Tibial nerve (tissue), 4 donors: ENCODE measurements at places on chromosomes 5 and 9. TPM values are rescaled to one million over a fixed set of nuclear protein-coding genes. Genes with fewer than 3 reads are reported as not detected.

- no peaks in the 10 kb centered on the region for H3K27me3 ChIP-seq
- H3K27ac ChIP-seq: no peak overlapping the region
- peaks cover 10% of the 10 kb centered on the region for H3K4me1 ChIP-seq
- no peak for DNase-seq
- no peak overlapping the region for H3K4me3 ChIP-seq
- H3K36me3 ChIP-seq: no peaks in the 10 kb centered on the region
Observed at GRCh38 chr5:172935096-172935495, 24.1 kb upstream of the RPL26L1 start.

DNA sequence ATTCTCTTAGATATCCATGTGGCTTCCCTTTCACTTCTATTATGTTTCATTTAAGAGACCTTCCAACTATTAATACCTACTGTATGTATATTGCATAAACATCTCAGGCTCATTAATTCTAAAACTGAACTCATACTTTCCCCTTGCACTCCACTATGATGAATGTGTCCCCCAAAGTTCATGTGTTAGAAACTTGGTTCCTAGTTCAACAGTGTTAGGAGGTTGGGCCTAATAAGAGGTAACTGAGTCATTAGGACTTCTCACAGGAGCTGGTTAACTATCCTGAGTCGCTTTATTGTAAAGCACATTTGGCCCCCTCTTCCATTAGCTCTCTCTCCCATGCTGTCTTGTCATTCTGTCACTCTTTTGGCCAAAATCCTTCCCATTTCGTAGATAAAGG, 22.0 kb downstream of the ANKHD1 start:
- no peak for DNase-seq
- H3K4me3 ChIP-seq: no peak overlapping the region
- no peaks in the 10 kb centered on the region for H3K27me3 ChIP-seq
- H3K27ac ChIP-seq: no peak overlapping the region

DNA sequence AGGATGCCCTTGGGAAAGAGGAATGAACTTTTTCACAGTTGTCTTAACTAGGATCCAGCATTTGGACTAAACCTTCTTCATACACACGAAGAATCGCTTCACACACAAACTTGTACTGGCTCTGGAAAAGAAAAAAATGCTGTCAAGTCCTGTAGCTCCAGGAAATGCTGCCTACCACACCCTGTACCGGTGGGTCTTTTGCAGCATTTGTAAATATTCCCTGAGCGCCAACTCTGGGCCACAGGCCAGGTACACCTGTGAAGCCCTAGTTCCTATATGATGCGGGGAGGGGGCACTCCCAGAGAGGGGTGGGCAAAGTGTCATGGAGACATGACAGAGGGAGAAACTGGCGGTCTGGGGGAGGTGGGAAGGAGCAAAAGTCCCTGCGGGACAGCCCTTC, 58.7 kb upstream of the EPB41L4B start:
- H3K4me1 ChIP-seq: no peaks in the 10 kb centered on the region
- H3K27ac ChIP-seq: no peak overlapping the region
- no peaks in the 10 kb centered on the region for H3K36me3 ChIP-seq
- DNase-seq: no peak

DNA sequence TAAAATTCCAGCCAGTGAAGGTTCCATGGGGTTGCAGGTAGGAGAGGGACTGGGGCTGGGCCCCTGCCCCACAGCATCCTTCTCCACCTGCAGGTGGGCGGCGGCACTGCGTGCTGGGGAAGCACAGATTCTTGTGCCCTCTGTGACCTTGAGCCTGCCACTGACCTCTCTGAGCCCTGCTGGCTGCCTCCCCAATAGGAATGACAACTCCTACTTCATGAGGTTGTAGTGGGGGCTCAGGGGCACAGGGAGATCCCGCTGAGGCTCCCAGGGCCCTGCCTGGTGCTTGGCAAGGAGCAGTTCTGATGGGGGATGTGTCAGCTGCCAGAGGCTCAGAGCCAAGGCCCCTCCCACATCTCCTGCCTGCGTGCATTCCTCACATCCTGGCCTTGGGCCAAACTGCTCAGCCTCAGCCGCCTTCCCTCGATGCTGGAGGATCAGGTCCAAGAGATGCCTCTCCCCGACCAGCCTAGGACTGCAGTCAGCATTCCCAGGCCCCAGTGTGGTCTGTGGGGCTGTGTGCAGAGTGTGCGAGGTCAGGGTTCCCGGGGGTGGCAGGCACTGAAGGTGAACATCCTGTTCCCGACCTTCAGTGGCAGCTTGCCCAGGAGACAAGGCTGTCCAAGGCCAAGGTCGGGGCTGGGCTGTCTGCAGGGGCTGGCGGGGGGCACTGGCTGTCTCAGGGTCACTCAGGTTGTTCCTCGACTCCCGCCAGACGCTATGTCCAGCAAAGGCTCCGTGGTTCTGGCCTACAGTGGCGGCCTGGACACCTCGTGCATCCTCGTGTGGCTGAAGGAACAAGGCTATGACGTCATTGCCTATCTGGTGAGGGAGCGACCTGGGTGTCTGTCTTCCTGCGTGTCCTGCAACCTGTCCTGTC, 7.0 kb downstream of the ASS1 start:
- no peaks in the 10 kb centered on the region for H3K27me3 ChIP-seq
- no peaks in the 10 kb centered on the region for H3K36me3 ChIP-seq
- peak; percentile 69 for DNase-seq
- H3K4me3 ChIP-seq: no peak overlapping the region
- peak overlapping the region; percentile 81 for H3K27ac ChIP-seq

DNA sequence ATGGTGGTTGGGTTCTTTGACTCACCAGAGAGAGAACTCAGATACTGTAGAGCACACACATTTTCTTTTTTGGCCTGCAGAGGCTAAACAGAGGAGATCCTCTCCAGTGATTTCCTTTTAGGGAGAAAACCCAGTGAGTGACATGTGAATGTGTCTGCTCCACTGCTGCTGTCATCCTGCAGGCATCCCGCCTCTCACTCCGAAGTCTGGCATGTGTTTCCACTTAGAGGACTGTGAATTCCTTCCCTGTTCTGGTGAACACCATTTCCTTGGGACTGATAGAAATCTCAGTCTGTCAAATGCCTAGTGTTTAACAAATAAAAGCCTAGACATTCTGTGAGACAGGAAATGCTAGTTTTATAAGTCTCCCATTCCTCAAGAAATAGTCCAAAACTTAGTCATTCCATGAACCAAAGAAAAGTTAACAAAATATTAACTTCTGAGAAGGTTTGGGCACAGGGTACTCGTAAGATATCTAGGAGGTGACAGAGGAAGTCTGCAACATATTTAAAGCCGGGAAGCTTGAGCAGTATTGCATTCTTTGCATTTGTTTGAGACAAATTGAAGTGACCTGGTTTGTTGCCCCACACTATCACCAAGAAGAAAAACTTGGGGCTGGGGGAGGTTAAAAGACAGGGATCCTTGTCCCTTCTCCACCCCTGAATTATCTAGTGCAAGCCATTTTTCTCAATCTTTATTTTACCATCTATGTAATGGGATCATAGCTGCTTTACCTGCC, 74.9 kb upstream of the NIPAL4 start:
- no peak overlapping the region for H3K4me3 ChIP-seq
- peaks cover 25% of the 10 kb centered on the region for H3K4me1 ChIP-seq
- no peaks in the 10 kb centered on the region for H3K27me3 ChIP-seq
- peaks cover 20% of the 10 kb centered on the region for H3K36me3 ChIP-seq

GRCh38 chr9:127168756-127169574, 46.5 kb upstream of the ANGPTL2 start:
- H3K4me1 ChIP-seq: no peaks in the 10 kb centered on the region
- no peaks in the 10 kb centered on the region for H3K27me3 ChIP-seq
- no peak overlapping the region for H3K4me3 ChIP-seq
- H3K36me3 ChIP-seq: no peaks in the 10 kb centered on the region
- DNase-seq: no peak

GRCh38 chr5:143119291-143119769, 284.2 kb downstream of the NR3C1 start:
- no peak overlapping the region for H3K4me3 ChIP-seq
- no peaks in the 10 kb centered on the region for H3K36me3 ChIP-seq
- no peak overlapping the region for H3K27ac ChIP-seq
- no peaks in the 10 kb centered on the region for H3K27me3 ChIP-seq
- no peaks in the 10 kb centered on the region for H3K4me1 ChIP-seq

GRCh38 chr9:98596486-98596885, 112.2 kb downstream of the GABBR2 start:
- no peak for DNase-seq
- no peak overlapping the region for H3K4me3 ChIP-seq
- no peaks in the 10 kb centered on the region for H3K4me1 ChIP-seq
- H3K36me3 ChIP-seq: no peaks in the 10 kb centered on the region
- no peak overlapping the region for H3K27ac ChIP-seq
- H3K27me3 ChIP-seq: no peaks in the 10 kb centered on the region

DNA sequence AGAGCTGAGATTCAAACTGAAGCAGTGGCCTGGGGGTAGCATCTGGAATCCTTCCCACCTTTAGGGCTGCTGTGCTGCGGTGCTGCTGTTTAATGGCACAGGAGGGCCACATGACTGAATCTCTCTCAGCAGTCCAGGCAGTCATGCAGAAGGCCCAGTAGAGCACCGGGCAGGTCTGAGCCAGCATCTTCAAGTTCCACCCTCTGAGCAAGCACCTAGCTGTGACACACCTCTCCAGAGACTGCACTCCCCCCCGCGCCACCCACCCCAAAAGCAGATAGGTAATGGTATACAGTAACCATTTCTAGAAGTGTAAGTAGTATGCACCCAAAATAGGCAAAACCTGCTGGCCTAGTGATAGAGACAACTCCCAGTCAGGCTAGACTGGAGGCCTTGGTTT, 8.2 kb downstream of the IL4 start:
- peaks cover 7% of the 10 kb centered on the region for H3K4me1 ChIP-seq
- H3K27me3 ChIP-seq: no peaks in the 10 kb centered on the region
- no peak overlapping the region for H3K4me3 ChIP-seq
- H3K27ac ChIP-seq: no peak overlapping the region
- no peak for DNase-seq

DNA sequence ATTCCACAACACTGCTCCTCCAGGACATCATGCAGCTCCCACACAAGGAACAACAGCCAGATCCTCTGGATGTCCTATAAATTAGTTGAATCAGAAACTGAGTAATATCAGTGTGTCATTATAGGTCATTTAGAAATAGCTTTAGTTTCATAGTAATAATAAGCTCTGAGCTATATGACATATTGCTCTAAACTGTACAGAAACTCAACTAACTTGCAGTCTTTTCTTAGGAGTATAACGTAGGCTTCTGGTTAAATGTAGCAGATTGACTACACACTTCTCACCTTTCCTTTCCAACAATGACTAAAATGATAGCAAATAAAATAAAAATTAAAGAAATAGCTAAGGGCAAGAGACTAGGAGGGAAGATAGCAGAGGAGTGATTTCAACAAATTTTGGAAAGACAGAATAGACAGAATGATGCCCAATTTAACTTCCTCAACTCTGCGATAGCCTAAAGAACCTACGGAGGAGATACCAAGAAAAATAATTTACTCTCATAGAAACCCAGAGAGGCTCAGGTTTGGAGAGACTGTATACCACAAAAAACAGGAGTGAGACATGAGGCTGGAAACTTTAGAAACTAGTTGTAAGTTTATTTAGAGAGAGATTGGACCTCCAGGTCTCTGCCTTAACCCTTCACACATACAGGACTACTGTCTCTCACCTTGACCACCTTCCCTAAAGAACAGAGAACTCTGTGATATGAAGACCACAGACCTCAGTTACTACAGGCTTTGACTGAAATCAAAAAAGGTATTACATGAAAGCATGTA, 193.7 kb downstream of the TSSK1B start:
- H3K4me3 ChIP-seq: no peak overlapping the region
- H3K36me3 ChIP-seq: no peaks in the 10 kb centered on the region
- no peak overlapping the region for H3K27ac ChIP-seq
- no peaks in the 10 kb centered on the region for H3K4me1 ChIP-seq
- DNase-seq: no peak

DNA sequence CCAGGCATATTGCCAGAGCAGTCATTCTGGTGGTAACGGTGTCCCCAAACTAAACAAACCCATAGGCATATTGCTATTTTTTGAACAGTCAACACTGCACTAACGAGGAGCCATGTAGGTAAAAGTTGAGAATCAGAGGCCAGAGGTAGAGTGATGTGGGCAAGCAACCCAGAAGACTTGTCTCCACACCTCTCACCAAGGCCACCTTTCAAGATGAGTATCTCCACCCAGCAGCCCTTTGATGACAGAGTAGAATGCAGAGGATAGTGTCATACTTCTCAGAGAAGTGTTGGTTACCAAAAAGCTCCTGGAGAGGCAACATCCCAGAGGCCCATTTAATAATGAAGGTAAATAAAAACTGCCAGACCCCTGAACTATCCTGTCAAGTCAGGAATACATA, 63.9 kb downstream of the FCHO2 start:
- no peak overlapping the region for H3K4me3 ChIP-seq
- no peak overlapping the region for H3K27ac ChIP-seq
- no peaks in the 10 kb centered on the region for H3K4me1 ChIP-seq
- DNase-seq: no peak
- H3K36me3 ChIP-seq: no peaks in the 10 kb centered on the region

DNA sequence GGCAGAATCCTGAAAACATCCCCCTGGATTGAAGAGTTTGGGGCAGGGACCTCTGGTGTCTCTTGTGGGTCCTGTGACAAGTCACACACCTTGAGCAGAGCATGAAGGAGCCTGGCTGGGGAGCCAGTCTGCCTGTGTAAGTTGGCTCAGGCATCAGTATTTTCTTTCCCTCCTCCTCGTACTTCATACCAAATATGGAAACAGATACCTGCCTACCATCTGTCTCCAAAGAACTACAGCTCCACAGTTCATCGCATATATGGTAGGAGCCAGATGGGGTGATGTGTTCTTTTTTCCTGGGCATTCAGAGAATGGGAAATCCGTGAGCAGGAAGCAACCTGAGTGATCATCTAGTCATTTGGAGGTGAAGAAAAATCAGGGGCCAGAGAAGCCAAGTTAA, 177.3 kb upstream of the RAD23B start:
- no peak overlapping the region for H3K4me3 ChIP-seq
- no peaks in the 10 kb centered on the region for H3K4me1 ChIP-seq
- no peak for DNase-seq

DNA sequence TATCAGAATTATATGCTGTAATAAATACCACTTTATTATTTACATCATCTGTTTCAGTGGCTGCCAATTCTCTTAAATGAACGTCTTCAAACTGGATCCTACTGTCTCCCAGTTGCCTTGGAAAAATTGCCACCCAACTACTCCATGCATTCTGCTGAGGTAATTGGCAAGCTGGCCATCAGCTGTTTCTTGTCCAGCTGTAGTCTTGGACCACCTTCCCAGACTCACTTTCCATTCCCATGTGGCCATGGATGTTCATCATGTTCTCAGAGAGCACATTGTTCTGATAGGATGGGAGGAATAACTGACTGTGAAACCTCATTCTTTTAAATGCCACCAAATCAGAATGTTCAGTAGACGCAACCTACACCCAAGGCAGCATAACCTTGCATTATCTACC, 157.5 kb downstream of the DOCK8 start:
- H3K4me3 ChIP-seq: no peak overlapping the region
- no peak for DNase-seq
- H3K4me1 ChIP-seq: peaks cover 13% of the 10 kb centered on the region
- no peaks in the 10 kb centered on the region for H3K36me3 ChIP-seq
- no peaks in the 10 kb centered on the region for H3K27me3 ChIP-seq
- H3K27ac ChIP-seq: no peak overlapping the region

GRCh38 chr9:16718296-16718695, 152.2 kb downstream of the BNC2 start:
- no peak for DNase-seq
- no peaks in the 10 kb centered on the region for H3K27me3 ChIP-seq
- no peaks in the 10 kb centered on the region for H3K36me3 ChIP-seq
- peak overlapping the region; percentile 83 for H3K27ac ChIP-seq

Gene NKD2
- total RNA-seq: not detected

Gene ST6GALNAC6
- 168 TPM for total RNA-seq

Gene REEP2
- total RNA-seq: 7.5 TPM

Gene ABHD17B
- total RNA-seq: 13.2 TPM

Gene MARVELD2
- 1.2 TPM for total RNA-seq

Gene IL13
- total RNA-seq: not detected
